ENCODE measurements at places on chromosomes 13 and 19.

DNA sequence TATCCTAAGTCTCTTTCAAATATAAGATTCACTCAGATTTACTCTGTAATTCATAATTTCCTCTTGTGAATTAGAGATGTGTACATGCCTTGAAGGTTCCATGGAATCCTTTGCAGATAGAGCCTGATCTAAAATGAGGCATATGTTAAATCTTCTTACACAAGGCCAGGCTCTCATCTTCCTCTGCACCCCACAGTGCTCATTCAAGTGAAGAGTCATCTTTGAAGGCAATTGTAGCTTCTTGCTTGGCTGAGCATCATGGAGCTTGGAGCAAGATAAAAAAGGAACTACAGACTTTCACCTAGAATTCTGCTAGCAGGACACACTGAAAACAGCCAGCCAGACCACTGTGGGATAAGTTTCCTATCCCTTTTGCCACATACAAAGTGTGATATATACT lies 566.4 kb downstream of the PCDH9 start:
- DNase-seq, result no peak

- peak; percentile 94 for DNase-seq
Measured at GRCh38 chr19:34359140-34359953, 5.6 kb upstream of the GPI start.

GRCh38 chr13:25743421-25743820 lies 308.4 kb downstream of the SHISA2 start:
- no peak for DNase-seq

DNA sequence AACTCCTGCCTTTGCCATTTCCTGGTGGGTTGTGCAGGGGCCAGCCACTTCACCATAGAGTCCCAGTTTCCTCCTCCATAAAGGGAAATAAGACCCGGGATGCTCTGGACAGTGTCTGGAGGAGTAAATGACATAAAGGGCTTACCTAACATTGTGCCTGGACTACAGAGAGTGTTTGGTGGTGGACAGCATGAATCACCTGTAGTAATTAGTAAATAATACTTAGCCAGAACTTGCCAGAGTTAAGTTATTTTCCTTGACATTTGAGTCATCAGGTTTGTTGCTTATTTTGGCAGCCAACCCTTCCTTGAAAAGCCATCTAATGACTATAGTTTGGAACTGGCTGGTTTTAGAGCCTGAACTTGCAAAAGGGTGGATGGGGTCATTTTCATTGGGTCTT lies 159.2 kb downstream of the SLC7A1 start:
- no peak for DNase-seq

- no peak for DNase-seq
Measured at GRCh38 chr13:59201841-59202240, 961.9 kb downstream of the DIAPH3 start.

GRCh38 chr13:45538382-45538781 lies 73.6 kb downstream of the COG3 start:
- DNase-seq, result no peak

- no peak for DNase-seq
Measured at GRCh38 chr13:113327766-113328471, 30.9 kb downstream of the LAMP1 start.

DNA sequence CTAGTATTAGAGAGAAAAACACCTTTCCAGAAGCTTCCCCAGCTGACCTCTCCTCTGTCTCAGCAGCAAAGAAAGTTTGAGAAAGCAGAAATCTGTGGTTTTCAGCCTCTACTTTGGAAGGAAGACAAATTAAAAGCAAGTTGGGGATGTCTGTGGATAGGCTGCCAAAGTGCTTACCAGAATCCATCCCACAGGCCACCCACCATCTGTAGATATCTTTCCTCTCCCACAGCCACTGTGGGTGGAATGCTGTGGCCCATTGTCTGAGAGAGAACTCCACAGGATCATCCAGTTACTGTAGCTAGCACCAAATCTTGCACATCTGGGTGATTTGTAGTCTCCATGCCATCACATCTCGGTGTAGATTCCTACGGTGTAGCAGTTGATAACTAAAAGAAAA lies 133.5 kb downstream of the DNAJC15 start:
- no peak for DNase-seq

All from NCI-H187 (cell line).